ENCODE measurements at places on chromosomes 3 and 15.
A peak's percentile ranks its signal among the peaks of the same experiment; 100 is the strongest.

DNA sequence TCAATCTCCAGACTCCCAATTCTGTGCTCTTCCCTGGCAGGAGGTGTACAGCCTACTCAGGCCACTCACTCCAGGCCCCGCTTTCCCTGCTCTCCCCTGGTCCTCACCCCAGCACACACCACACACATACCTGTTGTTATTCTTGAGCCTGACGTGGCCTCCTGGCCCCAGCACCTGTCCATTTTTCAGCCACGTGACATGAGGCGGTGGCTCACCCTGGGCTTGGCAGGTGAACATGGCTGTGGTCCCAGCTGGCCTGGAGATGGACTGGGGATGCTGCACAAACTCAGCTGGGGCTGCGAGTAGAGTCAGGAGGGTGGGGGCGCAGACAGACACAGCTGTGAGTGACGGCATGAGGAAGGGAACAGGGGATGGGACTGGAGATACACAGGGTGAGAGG, 27.3 kb downstream of the RNU5B-1 start:
- no peak for DNase-seq

DNA sequence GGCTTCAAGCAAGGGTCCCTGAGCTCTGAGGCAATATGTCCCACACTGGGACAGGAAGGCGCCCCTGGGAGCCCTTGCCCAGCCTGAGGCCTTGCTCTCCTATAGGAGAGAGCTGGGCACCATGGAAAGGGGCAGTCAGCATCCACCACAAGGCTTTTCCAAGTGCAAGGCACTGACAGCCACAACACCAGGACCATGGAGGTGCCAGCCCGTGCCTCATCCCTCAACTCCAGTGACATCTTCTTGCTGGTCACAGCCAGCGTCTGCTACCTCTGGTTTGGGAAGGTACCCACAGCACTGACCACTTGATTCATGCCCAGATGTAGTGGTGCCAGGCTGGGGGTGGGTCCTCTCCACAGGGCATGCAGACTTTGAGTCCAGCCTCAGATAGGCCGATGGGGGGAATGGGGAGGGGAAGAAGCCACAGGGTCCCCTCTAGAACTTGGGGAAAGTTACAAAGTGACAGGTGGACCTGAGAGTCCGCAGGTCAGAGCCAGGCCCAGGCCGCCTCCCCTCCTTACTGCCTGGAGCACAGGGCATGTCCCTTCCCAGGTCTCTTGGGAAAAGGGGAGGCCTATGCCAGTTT, 11.8 kb downstream of the VILL start:
- DNase-seq: no peak

DNA sequence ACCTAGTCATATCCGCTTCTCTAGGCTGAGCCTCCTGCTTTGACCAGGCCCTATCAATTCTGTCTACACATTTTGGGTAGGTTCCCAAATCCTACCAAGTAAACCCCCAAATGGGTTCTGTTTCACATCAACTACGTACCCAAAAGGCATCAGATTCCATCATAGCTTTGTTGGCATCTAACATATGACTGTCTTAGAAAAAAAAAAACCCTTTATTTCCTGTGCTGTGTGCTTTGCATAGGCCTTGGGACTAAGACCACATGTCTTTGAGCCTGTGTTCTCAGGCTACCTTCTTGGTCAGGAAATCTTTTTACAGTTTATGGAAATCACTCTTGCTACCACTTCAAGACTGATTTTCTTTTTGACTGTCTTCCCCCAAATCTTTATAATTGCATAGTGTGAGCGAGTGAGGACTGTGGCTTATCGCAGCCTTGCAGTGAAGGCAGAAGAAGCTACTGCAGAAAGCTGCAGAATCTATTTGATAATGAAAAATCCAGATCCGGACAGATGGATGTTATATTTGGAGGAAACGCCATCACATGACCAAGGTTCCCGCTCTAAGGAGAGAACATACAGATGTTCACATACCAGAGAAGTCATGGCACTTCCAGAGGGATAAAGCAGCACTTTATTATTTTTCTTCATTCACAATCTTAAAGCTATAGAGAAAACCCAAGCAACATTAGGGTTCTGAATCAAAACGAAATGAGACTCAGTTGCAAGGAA, 111.2 kb downstream of the EOMES start:
- no peak for DNase-seq

DNA sequence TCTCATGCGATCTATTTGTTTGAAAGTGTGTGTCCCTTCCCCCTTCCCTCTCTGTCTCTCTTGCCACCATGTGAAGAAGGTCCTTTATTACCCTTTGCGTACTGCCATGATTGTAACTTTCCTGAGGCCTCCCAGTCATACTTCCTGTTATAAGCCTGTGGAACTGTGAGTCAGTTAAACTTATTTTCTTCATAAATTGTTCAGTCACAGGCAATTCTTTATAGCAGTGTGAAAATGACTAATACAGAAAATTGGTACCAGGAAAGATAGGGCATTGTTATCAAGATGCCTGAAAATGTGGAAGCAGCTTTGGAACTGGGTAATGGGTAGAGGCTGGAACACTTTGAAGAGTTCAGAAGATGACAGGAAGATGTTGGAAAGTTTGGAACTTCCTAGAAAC, 743.7 kb upstream of the NECTIN3 start:
- DNase-seq: no peak

- DNase-seq: no peak
Measured at GRCh38 chr3:163056874-163057497, 1560.4 kb downstream of the OTOL1 start.

DNA sequence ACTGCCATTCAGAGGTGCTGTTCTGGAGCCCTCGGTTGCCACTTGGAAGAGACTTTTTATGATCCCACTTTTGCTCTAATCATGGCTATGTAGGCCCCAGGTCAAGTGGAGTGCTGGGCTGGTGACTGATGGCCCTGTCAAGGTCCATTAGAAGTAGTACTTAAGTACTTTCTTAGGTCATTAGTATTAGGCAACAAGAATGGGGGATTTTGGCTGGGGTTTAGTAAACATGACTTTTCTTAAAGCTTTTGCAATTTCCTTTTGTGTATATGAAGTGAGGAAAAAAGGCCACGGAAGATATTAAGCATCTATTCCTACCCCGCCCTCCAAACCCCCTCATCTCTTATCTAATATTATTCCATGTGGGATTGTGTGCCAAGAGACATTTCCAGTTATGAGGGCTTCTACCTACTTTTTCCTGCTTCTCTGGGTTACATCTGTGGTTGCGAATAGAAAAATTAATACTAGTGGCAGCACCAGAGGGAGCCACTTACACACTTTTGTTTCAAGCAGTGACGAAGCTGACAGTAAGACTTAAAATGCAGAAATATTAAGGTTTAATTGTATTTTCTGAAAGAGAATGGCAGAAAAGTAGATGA, 13.9 kb downstream of the NLGN1 start:
- no peak for DNase-seq

DNA sequence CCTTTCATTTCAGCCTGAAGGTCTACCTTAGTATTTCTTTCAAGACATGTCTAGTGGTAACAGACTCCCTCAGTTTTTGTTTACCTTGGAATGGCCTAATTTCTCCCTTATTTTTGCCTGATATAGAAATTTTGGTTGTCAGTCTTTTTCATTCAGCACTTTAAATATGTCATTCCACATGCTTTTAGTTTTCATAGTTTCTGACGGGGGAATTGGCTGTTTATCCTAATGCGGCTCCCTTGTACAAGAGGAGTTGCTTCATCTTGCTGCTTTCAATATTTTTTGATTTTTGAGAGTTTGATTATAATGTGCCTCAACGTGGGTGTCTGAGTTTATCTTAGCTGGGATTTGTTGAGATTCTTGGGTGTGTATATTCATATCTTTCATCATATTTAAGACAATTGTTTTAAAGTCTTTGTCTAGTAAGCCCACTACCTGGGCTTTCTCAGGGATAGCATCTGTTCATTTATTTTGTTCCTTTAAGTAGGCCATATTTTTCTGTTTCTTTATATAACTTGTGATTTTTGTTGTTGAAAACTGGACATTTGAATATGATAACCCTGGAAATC, 51.1 kb upstream of the PYDC2 start:
- no peak for DNase-seq

- DNase-seq: no peak
Measured at GRCh38 chr3:182972387-182972786, 8.0 kb downstream of the DCUN1D1 start.

DNA sequence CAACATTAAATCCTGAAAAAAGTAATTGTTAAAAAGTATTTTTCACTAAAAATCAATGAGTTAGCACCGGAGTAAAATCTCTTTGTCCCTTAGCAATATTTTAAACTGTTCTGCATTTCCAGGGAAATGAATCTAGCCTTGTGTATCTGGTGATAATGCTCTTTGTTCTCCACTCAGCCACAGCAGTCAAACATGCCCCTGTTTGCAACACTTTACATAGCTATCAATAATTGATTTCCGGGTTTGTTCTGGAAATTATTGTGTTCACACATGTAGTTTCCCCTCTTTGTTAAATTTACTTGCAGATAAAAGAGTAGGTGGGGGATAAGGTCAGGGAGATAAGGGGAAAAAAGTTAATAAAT, 3.6 kb upstream of the A4GNT start:
- DNase-seq: no peak

DNA sequence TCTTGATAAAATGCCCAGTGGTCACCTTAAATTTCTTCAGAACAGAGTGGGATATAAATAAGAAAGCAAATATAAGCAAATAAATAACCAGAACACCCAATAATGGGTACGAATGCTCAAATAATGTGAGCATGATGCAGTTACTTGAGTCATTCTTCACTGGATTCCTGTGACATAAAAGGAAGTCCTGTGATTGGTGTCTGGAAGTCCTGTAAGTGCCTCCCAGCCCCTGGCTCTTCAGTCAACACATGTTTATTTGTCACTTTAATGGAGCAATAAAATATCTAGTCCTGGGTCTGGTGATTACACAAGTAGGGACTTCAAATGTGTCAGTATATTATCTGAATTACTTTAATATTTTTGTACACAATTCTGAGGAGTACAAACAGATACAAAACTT, 30.4 kb downstream of the TMEM212 start:
- DNase-seq: no peak

DNA sequence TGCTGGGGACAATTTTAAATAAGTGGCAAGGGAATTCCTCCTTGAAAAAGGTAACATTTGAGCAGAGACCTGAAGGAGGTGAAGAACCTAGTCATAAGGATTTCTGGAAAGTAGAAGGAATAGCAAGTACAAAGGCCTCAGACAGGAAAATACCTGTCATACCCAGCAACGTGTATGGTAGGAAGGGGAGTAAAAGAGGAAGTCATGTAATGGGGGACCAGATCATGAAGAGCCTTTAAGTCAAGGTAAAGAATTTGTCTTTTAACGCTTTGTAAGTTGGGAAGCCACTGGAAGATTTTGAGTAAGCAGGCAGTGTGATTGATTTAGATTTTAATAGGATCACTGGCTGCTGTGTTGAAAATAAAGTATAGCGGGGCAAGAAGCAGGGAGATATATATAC, 43.4 kb upstream of the FAH start:
- DNase-seq: no peak

- no peak for DNase-seq
Measured at GRCh38 chr3:131705558-131706051, 202.8 kb upstream of the MRPL3 start.

DNA sequence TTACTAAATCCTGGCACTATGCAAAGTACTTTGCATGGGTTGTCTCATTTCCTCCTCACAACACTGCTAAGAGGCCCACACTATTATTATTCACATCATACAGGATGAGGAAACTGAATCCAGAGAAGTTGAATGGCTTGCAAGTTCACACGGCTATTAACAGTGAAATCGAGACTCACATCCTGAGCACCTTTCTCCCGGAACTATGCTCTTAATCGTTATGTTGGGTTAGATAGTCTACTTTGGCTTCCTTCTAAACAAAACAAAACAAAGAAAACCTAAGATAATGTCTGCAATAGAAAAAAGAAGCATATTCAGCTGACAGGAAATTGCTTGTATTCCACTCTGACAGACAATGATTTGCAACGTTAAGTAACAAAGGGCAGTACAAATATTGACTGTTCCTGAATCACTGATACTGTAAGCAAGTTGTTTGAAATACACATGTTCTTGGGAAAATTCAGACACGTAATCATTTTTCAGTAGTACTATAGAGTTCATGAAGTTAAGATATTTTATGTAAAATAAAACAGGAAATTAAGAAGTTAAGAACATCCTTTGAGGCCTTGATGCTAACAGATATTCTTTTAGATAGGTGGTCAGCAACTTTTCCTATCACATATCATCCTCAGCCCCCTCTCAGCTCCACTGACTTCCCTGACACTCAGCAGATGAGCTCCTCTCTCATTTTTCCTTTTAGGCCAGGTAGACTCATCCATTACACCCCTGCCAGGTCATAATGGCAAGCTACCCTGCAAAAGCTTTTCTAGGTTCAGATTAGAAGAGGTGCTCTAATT, 40.7 kb downstream of the C2CD4B start:
- DNase-seq: no peak

DNA sequence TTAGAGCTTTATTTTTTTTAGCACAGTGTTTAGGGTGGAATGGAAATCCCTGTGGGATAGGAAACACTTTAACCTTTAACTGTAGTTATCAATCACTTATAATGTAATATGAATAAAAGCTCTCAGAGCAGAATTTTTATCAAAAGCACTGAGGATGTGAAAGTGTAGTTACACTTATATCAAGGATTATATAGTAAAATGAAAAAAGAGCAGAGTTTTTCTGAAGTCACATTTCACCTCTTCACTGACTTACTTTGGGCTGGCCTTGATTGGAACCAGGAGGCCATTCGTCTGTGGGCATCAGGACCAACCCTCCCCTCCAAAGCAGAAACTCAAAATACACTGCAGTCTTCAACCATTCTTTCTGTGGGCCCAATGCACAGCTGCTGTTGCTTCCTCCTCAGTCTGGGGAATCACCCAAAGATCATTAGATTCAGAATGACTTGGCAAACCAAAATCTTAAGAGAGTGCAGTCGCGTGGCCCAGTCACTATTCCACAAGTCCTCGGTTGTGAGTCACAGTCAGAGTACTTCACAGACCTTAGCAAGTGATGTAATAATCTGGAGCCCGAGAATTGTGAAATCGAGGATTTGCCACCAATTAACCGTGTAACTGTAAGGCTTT, 132.6 kb upstream of the COL8A1 start:
- peak; percentile 11 for DNase-seq

- peak; percentile 33 for DNase-seq
Measured at GRCh38 chr3:32392536-32393302, 1.1 kb downstream of the CMTM7 start.

- no peak for DNase-seq
Measured at GRCh38 chr3:194945508-194945907, 259.8 kb downstream of the FAM43A start.

- DNase-seq: no peak
Measured at GRCh38 chr3:8642001-8642400, 2.6 kb downstream of the SSUH2 start.

DNA sequence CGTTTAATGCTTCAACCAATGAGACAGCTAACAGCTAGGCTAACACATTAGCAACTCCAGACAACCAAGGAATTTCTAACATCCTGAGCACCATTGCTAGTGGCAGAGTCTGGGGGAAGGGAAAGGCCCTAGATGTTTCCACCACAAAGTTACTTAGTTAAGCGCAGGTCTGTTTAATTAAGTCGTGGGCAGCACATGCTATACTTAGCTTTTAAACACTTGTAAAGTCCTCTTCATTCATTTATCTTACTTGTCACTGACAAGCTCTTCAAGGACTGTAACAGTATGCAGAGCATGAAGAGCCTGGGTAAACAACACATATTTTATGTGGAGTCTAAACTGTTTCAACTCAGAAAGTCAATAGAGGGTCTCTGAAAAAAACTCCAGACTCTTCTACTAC, 221.1 kb upstream of the WNT5A start:
- no peak for DNase-seq

- no peak for DNase-seq
Measured at GRCh38 chr3:136414476-136414875, 164.3 kb downstream of the PCCB start.

Measured in stimulated activated CD4-positive, alpha-beta T cell treated with anti-CD3 and anti-CD28 coated beads, TNF-alpha, amount 100 ng/mL, for 24 hours (primary cell).